ENCODE measurements at places on chromosomes 12 and 14.
A peak's percentile ranks its signal among the peaks of the same experiment; 100 is the strongest.

DNA sequence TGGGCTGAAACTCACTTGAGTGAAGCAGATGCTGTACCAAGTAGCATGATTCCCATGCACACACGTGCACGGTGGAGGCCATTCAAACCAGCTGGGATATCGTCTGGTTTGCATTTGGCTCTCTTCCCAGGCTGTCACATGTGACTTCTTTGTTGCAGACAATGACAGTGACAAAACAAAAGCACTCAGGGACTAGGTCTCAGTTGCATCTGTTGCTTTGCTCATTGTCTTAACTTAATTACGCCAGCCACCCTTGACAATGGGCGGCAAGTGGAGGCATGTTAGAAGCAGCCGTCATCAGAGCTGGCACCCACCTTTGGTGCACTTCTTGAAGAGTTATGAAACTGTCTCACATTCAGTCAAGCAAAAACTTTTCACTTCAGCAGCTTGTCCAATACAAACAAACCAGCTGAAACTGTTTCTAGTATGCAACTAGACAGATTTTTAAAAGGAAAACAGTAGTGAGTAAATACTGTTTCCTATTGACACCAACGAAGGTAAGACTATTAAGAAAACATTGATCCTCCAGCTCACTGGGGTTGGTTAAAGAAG is 74.3 kb downstream of the IGF1 start:
- peak; percentile 99 for DNase-seq

GRCh38 chr12:100450735-100451134 is 22.9 kb upstream of the NR1H4 start:
- DNase-seq = peak; percentile 20

GRCh38 chr14:63276492-63277342 is 42.0 kb downstream of the GPHB5 start:
- DNase-seq = peak; percentile 95

DNA sequence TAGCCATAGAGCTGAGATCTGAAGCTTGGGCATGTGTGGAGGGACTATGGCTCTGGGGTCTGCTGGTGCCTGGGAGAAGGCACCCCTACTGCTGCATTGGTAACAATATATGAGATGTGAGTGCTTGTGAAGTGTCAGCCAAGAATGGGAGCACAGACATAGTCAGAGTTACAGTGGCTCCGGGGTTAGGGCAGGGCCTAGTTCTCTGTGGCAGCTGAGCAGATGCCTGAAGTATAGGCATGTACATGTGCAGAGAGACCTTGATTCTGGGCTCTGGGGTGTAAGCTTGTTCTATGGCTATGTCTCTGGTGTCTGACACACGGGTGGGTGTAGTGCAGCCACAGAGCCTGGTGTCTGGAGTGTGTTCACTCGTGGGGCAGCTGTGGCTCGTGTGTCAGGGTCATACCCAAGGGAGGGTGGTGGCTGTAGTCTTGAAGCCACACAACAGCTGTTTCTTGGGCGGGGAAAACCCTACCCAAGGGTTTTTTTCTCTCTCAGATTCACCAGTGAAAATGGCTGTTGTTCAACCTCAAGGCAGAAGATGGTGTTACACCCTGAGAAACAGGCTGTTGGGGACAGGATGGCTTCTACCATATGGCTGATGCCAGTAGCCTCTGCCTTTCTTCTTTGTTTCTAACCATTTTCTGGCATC is 11.9 kb upstream of the TCL1A start:
- DNase-seq = no peak

DNA sequence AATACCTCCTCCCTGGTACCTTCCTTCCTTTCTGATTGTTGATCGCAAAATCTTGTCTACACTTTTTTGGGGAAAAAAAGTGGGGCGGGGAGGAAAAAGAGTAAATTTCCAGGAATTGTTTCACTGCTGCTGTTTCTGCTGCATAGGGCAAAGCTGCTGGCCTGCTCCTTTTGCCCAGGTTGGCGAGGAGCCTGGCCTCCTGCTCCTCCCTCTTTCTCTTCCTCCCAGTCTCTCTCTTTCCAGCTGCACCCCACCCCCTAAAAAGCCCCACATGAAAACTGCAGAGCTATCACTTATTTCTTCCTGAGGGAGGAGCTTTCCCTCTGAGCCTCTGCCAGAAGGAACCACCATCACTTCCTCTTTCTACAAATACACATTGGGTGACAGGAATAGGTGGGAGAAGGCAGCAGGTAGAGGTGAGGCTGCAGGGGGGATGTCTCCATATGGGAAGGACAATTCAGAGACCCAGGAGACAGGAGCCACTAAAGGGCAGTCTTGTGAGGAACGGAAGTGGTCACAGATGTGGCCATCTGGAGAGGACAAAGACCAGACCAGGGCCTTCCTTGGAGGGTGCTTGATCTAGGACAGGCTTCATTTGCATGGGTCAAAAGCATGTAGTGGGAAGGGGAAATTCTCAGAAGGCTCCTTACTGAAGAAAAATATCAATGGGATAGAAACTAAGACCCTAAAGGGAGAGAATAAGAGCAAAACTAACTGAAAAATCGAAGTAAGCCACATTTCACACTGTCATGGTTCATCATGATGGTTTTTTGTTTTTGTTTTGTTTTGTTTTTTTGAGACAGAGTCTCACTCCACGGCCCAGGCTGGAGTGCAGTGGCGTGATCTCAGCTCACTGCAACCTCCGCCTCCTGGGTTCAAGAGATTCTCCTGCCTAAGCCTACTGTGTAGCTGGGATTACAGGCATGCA is 14.8 kb downstream of the ZBTB39 start:
- DNase-seq = no peak

GRCh38 chr14:80906946-80907345 is 34.6 kb downstream of the CEP128 start:
- no peak for DNase-seq

GRCh38 chr12:2076196-2076570 is 23.4 kb downstream of the CACNA1C start:
- no peak for DNase-seq

Data from NCI-H2171 treated with DMSO at 0.1 percent for 48 hours (cell line).